Stimulated activated CD8-positive, alpha-beta memory T cell treated with anti-CD3 and anti-CD28 coated beads, Interleukin-4, amount 100 ng/mL, for 1 hour (primary cell): ENCODE measurements at places on chromosomes 1 and 21.

DNA sequence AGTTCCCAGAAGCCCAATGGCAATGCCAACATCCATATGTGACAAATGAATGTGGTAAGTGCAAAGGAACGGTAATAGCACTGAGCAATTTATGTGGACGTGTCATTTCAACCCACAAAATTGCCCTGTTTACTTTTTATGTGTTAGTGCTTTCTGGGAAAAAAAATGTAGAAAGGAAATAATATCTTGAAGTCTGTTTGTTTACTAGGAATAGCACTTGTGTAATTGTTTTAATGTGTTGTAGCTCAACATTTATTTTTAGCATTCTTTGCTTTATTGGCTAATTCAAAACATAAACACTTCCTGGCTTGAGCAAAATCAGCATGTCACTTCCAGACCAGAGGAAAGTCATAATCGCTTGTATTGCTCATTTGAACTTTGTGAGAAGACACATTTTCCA lies 224.8 kb upstream of the KCNK2 start:
- no peak for DNase-seq

- DNase-seq, result no peak
Observed at GRCh38 chr1:171152549-171152948, 32.6 kb upstream of the FMO2 start.

DNA sequence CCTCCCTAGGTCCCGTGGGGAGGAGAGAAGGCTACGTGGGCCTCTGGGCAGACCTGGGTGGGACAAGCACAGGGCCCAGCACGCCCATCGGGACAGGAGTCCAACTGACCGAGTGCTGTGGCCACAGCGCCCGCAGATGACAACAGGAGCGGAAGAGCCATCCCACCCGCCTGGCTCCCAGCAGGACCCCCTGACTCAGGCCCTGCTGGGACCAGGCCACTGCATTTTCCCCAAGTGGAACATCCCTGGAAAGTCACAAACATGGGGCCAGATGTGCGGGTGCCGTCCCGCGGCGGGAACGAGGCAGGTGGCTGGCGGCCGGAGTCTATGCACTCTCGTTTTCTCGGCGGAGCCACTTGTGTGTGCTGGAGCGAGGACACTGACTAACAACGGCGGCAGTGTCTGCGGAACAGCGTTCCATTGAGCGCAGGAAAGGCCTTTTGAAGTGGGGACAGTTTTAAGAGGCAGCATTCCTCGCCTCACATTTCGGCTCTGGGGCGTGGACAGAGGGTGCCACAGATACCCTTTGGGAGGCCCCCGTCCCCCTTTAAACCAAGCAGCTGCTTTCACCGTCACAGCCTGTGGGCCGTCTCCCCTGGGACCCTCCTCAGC lies 93.7 kb upstream of the ARHGEF16 start:
- no peak for DNase-seq

DNA sequence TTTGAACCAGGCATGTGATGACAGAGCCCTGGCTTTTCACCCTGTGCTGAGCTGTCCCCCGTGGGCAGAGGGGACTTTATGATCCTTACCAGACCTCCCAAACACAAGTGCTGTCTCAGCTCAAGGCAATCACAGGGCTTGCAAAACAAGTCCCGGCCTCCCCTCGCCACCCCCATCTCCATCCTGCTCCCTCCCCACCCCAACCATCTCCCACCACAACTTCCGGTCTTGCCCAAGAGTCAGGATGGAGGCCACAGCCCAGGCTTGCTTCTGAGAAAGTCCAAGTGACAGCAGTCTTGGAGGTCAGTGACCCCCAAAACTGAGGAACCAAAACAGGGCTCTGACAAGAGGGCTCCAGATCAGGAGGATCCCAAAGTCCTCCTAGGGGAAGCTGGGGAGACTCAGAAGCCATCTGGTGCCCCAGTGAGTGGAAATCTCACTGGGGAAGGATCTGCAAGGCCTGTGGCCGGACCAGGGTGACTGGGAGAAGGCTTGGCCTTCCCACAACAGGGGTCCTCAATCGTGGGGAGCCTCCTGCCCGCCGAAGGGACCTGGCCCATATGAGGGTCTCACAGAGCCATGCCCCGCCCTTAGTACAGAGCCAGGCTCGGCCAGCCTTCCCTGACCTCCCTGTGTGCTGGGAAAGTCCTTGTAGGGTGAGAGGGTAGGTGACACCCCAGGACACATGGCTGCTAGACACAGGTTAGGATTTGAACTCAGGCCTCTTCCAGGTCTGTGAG lies 4.5 kb upstream of the SDC3 start:
- no peak for DNase-seq

- no peak for DNase-seq
Observed at GRCh38 chr1:110212169-110213142, 2.3 kb downstream of the KCNC4 start.

- no peak for DNase-seq
Observed at GRCh38 chr1:99768524-99769245, 2.2 kb upstream of the FRRS1 start.

GRCh38 chr1:68057564-68057963 lies 7.1 kb upstream of the DIRAS3 start:
- DNase-seq, result no peak

DNA sequence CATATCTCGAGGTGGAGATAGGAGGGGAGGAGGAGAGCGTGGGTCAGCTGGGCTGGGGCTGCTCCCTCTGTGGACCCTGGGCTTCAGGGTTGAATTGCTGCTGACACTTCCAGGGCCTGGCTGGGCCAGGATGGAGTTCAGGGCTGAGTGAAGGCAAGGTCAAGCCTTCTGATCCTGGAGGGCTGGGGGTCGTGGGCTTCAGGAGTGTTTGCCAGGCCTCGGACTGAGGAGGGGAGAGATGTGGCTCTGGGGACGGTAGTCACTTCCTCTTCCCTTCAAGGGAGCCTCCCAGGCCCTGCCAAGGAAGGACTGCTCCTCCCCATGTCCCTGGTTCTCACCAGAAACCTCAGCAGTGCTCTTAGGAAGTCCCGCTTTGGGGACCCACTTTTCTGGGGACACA lies 12.1 kb upstream of the FAM131C start:
- no peak for DNase-seq

DNA sequence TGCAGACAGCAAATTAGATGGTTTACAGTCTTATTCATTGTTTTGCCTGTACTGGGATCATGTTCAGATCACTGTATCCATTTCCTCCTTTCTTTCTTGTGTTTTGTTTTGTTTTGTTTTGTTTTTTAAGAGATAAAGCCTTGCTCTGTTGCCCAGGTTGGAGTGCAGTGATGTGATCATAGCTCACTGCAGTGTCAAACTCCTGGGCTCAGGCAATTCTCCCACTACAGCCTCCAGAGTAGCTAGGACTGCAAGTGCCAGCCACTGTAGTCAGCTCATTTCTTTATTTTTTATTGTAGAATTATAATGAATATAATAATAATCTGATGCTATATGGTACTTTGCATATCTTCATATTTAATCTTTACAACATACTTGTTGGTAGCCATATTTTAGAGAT lies 403.7 kb upstream of the B3GALT2 start:
- DNase-seq, result no peak

DNA sequence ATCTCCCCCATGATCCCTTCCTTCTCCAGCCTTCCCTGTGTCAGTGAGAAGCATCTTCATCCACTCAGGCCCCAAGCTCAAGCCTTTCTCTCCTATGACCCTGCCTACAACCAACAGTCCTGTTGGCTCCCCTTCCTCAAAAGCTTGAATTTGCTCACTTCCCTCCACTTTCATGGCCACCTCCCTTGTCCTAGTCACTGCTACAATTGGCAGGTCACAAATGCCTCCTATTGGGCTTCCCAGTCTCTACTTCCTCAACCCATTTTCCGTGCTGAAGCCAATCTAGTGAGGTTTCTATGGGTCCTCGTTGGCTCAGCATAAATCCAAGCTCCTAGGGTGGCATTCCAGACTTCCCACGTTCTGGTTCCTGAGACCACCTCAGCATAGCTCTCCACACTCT lies 40.2 kb upstream of the SLC6A9 start:
- DNase-seq, result no peak
